ENCODE measurements at places on chromosomes 2 and 18.
A peak's percentile ranks its signal among the peaks of the same experiment; 100 is the strongest.

GRCh38 chr2:197435598-197436420 is 981 bp upstream of the SF3B1 start:
- DNase-seq = no peak

GRCh38 chr18:42893977-42894376 is 221.5 kb downstream of the RIT2 start:
- DNase-seq = no peak

DNA sequence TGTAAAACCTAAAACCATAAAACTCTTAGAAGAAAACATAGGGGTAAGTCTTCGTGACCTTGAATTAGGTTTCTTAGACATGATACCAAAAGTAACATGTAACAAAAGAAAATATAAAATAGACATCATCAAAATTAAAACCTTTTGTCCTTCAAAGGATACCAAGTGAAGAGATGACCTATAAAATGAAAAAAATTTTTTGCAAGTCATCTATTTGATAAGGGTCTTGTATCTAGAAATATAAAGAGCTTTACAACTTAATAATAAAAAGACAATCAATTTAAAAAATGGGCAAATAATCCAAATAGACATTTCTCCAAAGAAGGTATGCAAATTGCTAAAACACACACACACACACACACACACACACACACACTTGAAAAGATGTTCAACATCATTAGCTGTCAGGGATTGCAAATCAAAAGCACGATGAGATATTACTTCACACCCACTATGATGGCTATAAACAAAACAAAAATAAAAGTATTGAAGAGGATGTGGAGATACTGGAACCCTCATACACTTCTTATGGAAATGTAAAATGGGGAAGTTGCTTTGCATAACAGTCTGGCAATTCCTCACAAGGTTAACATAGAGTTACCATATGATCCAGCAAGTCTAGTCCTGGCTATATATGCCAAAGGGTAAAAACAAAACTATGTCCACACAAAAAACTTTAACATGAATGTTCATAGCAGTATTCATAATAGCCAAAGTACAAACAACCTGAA is 23.3 kb downstream of the SPDYA start:
- no peak for DNase-seq

- no peak for DNase-seq
Measured at GRCh38 chr18:8946066-8946838, 156.2 kb upstream of the NDUFV2 start.

GRCh38 chr2:63522950-63523349 is 65.3 kb downstream of the WDPCP start:
- DNase-seq = no peak

- no peak for DNase-seq
Measured at GRCh38 chr2:141242008-141242407, 888.8 kb downstream of the LRP1B start.

DNA sequence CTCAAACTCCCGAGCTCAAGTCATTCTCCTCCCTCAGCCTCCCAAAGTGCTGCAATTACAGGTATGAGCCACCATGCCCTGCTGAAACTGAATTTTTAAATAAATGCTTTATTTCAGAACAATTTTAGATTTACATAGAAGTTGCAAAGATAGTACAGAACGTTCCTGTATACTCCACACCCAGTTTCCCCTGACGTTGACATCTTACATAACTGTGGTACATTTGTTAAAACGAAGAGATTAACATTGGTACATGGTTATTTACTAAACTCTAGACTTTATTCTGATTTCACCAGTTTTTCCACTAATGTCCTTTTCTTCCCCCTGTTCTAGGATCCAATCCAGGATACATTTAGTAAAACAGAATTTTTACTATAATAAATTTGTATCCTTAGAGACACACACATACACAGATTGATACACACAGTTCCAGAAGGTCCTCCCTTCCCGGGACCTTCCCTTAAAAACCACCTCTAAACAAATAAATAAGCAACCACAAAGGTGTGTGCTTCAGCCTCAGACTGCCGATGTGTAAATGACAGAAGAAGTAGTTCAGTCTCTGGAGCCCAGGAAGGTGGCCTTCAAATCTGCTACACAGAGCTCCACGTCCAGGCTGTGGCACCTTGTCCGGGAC is 6.9 kb downstream of the NEU2 start:
- no peak for DNase-seq

DNA sequence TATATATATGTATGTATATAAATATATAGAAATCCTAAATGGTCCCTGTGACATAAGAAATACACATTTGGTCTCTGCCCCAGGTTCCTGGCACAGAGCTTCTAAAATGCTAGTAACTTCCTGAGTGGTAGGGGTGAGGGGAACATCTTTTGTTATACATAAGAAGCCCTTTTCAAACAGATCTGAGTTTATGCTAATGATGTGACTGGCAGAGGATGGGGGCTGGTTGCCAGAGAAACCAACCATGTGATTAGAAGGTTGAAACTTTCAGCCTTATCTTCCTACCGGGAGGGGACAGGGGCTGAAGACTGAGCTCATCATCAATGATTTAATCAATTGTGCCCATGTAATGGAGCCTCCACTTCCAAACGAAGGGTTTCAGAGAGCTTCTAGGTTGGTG is 16.3 kb downstream of the MFSD2B start:
- no peak for DNase-seq

DNA sequence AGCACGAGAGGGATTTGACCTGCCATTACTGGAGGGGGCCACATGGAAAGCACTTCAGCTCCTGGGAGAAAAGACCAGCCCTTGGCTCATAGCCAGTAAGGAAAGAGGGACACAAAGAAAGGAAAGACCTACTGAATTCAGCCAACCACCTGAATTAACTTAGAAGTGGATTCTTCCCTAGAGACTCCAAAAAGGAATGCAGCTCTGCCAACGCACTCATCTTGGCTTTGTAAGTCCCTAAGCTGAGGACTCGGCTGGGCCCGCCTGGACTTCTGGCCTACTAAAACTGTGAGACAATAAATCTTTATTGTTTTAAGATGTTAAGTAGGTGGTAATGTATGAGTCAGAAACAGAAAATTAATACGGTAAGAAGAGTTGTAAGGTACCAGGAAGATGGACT is 11.5 kb downstream of the ATF2 start:
- no peak for DNase-seq

DNA sequence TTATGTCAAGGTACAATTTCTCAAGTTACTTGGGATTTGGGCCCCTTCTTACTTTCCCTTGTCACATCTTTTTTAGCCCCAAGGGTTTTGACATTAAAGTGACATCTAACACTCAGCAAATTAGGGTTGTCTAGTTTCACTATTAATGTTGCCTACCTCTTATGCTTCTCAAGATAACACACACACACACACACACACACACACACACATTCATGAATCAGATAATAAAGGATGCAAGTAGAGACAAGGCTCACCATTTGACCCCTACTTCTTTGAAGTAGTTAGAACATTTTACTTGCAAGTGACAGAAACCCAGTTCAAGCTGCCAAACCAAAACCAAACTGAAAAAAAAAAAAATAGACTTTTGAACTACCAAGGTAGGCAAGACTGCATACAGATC is 138.8 kb downstream of the TRIB2 start:
- DNase-seq = no peak

DNA sequence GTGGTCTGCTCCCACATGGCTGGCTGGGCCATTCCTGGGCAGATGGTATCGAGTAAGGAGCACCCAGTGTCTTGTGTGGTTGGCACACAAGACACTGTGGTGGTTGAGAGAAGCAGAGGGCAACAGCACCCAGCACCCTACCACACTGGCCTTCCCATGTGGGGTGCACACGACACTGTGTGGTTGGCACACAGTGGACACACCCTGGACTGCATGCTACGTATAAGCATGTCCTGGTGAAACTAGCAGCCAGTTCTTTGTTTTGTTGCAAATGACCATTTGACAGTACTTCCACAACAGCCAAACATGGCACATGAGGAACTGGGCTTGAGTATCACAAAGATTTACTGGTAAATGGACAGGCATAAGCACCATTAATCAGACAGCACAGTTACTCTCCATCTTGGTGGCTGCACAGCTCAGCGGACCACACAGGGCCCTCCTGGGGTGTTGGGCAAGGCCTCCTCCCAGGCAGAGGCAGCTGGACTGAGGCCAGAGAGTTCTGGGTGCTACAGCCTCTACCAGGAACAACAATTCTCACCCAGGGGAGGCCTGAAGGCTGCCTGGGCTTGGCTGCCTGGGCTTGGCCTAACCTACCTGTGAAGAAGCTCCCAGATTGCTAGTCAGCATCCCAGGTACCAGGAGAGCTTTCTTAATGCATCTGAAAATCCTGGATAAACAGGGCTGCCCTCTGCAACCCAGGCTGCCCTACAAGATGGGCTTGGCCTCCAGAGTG is 59.3 kb upstream of the ALPP start:
- DNase-seq = no peak

DNA sequence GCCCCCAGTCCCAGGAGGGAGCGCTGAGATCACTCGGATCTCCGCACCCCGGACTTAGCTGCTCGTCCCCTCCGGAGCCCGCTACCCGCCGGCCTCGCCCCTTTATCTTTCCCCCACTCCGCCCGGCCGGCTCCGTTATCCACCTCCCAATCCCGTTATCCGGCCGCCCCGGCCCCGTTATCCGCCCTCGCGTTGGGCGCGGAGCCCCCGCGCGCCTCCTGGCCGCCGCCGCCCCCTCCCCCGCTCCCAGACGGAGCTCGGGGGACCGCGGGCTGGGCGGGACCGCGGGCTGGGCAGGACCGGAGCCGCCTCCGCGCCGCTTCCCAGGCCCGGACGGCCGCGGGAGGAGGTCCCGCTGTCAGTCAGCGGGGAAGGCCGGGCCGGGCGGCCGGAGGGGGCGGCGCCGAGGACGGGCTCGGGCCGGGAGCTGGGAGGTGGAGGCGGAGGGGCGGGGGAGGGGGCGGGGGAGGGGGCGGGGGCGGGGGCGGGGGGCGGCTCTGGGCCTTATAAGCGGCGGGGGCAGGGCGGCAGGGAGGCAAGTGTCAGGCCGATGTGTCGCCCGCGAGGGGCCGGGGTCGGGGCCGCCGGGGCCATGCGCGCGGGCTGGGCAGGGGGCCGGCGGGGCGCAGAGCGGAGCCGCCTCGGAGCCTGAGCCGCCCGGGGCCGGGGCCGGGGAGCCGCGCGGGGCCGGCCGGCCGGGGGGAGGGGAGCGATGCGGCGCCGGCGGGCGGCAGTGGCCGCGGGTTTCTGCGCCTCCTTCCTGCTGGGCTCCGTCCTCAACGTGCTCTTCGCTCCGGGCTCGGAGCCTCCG is at the start of gene PKDCC:
Gene PKDCC, plus strand, starts transcription at position 534 of the 811 bp plus-strand sequence. Its CDS starts 179 bp downstream, at position 713.
- DNase-seq = peak; percentile 78

- no peak for DNase-seq
Measured at GRCh38 chr2:164745012-164745797, 96.4 kb downstream of the COBLL1 start.

GRCh38 chr2:72204786-72205503 is 57.3 kb upstream of the CYP26B1 start:
- no peak for DNase-seq

- DNase-seq = no peak
Measured at GRCh38 chr2:20042531-20042930, 8.9 kb downstream of the LAPTM4A start.

DNA sequence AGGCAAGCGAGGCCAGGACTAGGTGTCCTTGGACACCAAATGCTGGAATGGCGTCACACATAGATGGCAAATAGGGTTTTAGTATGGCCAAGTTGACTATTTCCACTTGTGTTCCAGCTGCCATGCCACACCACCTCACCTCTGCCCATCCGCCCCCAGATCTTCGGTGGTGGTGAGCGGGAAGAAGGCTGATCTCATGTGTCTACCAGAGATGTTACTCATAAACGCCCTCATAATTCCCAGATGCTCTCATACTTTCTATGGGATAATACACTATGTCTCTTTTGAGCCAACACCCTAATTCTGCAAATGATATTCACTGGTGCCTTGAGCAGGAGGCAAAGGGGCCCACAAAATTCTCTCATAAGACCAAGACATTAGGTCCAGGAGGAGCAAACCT is 281.1 kb upstream of the FN1 start:
- DNase-seq = no peak

- no peak for DNase-seq
Measured at GRCh38 chr2:178830451-178830850, 23.2 kb upstream of the TTN start.

DNA sequence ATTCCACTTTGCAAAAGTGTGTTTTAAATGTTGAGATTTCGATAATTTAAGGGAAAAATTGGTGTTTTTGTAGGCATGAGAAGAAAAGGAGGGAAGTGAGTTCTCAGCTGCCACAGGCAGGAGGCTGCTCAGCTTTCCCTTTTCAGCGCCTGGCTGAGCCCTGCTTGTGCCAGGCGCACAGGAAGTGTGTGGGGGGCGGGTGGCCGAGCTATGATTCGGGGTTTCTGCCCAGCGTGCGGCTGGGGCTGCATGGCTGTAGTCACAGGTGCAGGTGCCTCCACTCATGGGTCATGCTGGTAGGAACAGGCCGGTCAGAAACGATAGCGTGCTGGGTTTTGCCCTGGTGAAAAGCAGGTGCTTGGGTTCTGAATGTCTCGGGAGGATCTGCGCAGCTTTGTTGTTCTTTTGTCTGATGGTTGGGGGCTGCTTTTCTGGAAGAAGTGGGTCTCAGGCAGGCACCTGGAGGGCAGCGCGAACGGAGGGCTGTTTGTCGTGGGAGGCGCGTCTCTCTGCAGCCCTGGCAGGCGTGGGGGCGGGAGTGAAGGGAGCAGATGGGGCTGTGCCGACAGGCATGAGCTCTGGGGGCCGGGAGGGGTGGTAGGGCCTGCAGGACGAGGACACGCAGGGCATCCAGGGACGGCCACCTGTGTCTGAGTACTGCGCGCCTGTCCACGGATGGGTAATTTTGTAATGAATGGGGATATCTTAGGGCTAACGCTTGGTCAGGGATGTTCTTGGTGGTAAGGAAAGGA is 2.1 kb downstream of the KCNG2 start:
- DNase-seq = no peak

DNA sequence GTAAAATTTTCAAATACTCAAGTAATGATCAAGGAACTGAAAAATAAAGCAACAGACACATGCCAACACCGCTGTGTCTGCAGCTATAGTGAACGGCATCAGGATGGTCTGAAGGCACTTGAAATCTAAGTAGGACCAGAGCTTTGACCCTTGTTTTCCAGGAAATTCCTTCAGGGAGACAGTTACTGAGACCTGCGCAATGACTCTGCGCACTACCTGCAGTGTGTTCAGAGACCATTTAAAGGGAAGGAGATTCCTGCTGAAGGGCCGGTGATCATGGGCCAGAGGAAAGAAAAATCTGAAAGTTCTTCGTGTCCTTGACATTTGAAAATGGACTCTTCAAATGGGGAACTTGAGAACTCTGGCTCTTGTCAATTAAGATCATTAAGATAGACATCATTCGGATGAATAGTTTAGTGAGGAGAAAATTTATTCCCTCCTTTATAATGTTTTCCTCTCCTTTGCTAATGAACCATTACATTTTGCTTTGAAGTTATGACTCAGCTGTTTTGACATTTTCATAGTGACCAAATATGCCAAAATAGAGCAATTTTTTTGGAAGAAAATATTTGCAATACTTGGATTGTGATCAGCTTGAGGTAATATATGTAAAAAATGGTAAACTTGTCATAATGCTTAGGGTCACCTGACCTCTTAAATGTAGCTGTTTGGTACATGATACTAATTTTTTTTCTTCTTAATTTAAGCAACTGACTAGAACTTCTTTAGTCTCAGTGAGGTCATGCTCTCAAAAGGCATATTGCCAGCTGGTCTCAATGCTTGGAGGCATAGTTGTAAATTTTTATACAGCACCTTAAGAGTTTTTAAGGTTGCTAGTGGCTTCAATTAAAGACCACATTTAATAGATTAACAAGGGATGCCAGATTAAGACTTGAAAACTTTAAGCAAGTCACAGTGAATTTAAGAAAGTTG is 329.3 kb downstream of the ARHGAP15 start:
- no peak for DNase-seq

- no peak for DNase-seq
Measured at GRCh38 chr2:221124532-221125240, 447.4 kb downstream of the EPHA4 start.

- no peak for DNase-seq
Measured at GRCh38 chr2:107308835-107309234, 422.9 kb upstream of the ST6GAL2 start.

Data from GM10248 (cell line).